Adipose tissue (tissue), 3 donors: ENCODE measurements at places on chromosomes 5 and 9. TPM values are rescaled to one million over a fixed set of nuclear protein-coding genes. Genes with fewer than 3 reads are reported as not detected.

PCDHA1 gene
- polyA plus RNA-seq, result not detected

PCDHAC1 gene
- not detected for polyA plus RNA-seq

RAI14 gene
- 5.1 TPM for polyA plus RNA-seq

OR1Q1 gene
- polyA plus RNA-seq, result not detected

SREK1 gene
- polyA plus RNA-seq, result 18.8 TPM

DNAI1 gene
- not detected for polyA plus RNA-seq

ARSI gene
- polyA plus RNA-seq, result 0.98 TPM

RNF183 gene
- polyA plus RNA-seq, result 0.25 TPM

TMC1 gene
- polyA plus RNA-seq, result 1.9 TPM

POLR1E gene
- polyA plus RNA-seq, result 27.7 TPM

CDH10 gene
- not detected for polyA plus RNA-seq
